ENCODE measurements at places on chromosomes 12 and 14.
A peak's percentile ranks its signal among the peaks of the same experiment; 100 is the strongest.

- DNase-seq = no peak
These were observed 257.6 kb downstream of the EGLN3 start for GRCh38 chr14:33693237-33693636.

DNA sequence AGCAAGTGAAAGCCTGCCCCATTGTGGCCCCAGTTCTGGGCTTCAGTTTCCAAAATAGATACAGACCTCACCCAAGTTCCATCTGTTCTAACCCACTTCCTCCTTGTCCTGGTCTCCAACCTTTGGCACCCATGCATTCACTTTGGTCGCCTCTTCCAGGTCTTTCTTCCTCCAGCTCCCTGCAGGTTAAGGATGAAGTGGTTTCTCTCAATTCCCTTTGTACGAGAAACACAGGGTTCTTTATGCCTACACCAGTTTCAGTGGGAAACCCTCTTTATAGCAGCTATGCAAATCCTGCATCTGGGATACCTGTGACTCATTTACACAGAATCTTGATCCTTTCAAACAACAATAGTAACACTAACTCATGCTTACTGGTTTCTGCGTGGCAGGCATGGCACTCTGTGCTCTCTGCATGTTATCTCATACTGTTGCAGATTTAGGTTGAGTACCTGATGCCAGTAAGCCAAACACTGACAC, 110.6 kb upstream of the AMIGO2 start:
- no peak for DNase-seq

GRCh38 chr12:64497484-64497883, 45.6 kb downstream of the TBK1 start:
- no peak for DNase-seq

DNA sequence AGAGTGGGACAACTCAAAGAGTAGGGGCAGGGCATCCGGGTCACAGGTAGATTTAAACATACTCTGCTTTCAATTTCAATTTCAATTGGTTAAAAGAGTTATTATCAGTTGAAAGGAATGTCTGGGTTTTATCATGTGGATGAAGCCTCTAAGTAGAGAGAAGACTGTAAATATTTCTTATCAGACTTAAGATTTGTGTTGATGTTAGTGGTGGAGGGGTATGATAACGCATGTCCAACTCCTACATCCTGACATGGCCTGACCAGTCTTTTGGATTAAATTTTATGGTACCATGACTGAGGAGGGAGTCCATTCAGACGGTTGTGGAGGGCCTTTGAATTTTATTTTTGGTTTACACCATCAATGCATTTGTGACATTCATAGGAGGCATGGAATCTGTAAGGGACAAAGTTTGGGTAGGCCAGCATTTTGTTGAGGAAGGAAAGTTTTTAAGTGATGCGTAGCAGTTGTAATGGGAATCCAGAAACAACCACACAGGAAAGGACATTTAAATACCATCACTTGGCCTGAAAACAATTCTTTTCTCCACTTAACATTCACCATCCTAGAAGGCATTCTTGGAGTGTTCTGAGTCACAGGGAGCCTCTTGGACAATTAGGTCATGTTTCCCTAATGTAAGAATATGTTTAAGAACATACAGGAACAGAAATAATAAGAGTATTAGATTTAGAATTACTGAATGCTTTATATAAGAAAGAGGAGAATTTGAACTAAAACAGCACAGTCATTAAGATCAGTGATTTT, 371.9 kb downstream of the ATP23 start:
- DNase-seq = no peak

DNA sequence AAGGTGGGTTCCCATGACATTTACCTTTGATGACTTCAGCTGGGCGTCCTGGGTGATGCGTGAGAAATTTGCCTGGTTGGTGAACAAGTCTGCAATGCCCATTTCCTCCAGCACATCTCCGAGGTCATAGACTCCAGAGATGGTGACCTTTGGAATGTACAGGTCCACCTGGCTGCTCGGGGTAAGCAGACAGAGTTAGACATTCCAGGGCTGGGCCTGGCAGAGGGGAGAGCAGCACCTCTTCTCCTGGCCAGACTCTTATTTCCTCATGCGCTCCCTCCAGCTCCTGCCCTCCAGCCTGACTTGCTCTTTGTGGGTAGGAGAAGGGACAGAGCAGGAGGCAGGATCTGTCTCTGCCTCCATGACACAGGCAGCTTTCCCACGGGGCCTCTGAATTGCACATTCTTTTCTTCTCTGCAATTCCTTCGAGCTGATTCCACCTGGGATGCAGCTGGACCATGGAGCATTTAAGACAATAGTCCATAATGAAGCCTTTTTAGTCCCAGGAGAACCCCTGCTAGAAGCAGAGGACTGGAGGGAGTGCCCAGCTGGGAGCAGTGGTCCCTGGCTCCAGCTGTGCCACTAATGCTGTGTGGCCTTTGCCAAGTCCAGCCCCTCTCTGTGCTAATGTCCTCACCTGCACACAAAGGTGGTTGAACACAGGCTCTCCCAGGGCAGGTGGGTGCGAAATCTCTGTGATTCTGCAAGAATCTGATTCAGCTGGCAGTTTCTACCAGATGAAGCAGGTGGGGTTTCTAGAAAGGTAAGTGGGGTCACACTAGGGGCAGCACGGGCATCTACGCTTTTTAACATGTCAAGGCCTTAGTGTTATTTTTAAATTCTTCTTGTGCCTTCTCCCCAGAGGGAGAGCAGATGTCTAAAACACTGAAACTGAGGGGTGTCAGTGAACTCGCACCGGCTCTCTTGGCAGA, 13.2 kb upstream of the SERPINA10 start:
- DNase-seq = no peak

GRCh38 chr12:26643532-26644315, 189.3 kb downstream of the ITPR2 start:
- DNase-seq = no peak

GRCh38 chr12:88153959-88154358, 11.9 kb downstream of the TMTC3 start:
- no peak for DNase-seq

GRCh38 chr12:107359382-107359781, 266.0 kb upstream of the CRY1 start:
- no peak for DNase-seq

DNA sequence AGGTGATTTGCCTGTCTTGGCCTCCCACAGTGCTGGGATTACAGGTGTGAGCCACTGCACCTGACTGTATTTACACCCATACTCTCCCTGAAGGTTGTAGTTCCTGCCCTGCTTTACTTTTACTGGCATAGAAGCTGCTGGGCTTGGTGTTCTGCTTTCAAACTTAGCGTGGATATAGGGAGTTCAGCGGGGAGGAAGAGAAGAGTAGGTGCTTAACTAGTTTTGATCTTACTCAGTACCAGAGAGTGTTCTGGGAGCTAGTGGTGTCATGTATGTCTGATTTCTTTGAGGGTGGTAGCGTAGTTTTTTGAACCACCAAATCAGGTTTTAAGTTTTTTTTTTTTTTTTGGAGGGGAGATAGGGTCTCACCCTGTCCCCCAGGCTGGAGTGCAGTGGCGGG, 13.8 kb downstream of the RCOR1 start:
- no peak for DNase-seq

GRCh38 chr12:97112136-97112535, 205.1 kb downstream of the NEDD1 start:
- no peak for DNase-seq

DNA sequence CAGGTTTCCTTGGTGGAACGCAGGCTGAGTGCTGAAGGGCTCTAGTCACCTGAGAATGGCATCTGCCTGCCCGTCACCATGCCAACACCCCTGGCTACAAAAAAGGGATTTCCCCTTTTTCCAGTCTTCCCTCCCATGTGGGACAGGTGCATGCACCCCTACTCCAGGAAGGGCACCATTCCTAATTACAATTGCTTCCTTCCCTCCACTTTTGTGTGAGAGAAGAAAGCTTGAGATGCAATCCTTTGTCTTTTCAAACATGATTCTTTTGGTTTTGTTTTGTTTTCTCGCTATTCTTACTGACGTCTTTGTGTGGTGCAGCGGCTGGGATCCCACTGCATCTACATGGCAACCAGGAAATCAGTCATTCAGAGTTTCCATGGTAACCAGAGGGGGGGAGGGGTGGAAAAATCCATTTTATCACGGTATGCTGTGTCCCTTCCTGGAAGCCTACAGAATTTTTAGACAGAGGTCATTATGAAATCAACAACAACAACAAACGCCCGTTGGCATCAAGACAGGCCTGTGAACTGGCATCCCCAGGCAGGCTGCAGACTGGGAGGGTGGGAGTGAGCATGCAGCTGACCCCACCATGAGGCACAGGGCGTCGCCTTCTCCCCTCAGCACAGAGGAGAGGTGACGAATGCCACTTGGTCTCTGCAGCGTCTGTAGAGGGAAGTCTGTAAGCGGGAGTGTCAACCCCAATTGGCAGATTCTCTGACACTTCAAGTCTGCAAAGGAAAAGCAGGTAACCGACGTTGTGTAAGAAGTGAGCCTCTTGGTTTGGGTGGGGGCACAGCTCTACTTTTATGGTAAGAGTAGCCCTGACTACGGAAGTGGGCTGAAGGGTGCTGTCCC, 13.6 kb upstream of the GNG2 start:
- peak; percentile 50 for DNase-seq

DNA sequence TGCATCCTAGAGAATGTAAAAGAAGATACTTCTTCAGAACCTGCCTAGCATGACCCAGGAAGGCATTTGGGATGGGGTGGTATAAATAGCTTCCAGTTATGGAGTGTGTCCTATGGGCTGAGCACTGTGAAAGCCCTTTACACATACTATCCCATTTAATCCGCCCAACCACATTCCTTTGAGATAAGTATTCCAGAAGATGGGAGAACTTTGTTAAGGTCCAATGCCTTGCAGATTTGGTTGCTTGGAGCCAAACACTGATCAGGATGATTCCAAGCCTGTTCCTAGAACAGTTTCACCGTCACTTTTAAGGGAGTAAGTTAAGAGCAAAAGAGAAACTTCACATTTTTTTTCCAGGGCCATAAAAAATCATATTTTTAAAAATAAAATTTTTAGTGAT, 82.5 kb upstream of the CLMN start:
- no peak for DNase-seq

- no peak for DNase-seq
These were observed 35.8 kb downstream of the RAP1B start for GRCh38 chr12:68646484-68646883.

- DNase-seq = no peak
These were observed 317.6 kb downstream of the ACSS3 start for GRCh38 chr12:81395431-81395830.

DNA sequence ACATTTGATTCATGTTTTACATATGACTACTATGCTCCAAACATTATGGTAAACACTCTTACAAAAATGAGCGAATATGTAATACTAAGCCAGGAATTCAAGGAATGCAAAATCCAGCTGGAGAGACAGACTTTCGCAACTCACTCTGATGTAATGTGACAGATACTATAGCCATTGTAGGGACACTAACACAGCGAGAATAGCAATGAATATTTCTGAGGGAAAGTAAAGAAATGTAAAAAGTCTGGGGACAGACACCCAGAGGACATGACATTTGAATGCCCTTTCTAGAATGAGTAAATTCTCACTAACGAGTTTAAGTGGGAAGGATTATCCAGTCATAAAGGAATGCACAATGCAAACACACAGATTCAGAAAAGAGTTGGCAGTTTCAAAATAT, 121.9 kb downstream of the PIK3C2G start:
- no peak for DNase-seq

DNA sequence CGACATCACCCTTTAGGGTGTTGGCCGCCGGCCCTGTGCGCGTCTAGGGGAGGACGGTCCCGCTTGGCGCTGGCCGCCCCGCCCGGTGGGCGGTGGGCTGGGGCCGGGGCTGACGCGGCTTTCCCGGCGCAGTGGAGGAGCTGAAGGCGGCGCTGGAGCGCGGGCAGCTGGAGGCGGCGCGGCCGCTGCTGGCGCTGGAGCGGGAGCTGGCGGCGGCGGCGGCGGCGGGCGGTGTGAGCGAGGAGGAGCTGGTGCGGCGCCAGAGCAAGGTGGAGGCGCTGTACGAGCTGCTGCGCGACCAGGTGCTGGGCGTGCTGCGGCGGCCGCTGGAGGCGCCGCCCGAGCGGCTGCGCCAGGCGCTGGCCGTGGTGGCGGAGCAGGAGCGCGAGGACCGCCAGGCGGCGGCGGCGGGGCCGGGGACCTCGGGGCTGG, 3.6 kb downstream of the TNFAIP2 start:
- DNase-seq = no peak

DNA sequence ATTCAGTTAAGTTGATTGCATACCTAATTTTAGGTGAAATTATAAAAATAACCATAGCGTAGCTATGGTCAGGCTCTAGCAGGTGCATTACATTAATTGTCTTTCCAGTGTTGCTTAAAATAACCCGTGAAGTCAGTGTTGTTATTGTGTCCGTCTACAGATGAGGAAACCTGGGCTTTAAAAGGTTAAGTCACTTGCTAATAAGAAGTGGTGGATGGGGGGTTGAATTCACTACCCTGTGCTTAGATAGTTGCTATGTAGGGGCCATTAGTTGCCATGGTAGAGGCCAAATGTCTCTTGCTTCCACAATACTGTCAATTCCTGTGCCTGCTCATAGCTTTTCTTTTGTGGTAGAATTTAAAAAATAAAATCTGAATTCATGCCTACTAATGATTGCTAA, 174.8 kb downstream of the PELI2 start:
- DNase-seq = no peak

DNA sequence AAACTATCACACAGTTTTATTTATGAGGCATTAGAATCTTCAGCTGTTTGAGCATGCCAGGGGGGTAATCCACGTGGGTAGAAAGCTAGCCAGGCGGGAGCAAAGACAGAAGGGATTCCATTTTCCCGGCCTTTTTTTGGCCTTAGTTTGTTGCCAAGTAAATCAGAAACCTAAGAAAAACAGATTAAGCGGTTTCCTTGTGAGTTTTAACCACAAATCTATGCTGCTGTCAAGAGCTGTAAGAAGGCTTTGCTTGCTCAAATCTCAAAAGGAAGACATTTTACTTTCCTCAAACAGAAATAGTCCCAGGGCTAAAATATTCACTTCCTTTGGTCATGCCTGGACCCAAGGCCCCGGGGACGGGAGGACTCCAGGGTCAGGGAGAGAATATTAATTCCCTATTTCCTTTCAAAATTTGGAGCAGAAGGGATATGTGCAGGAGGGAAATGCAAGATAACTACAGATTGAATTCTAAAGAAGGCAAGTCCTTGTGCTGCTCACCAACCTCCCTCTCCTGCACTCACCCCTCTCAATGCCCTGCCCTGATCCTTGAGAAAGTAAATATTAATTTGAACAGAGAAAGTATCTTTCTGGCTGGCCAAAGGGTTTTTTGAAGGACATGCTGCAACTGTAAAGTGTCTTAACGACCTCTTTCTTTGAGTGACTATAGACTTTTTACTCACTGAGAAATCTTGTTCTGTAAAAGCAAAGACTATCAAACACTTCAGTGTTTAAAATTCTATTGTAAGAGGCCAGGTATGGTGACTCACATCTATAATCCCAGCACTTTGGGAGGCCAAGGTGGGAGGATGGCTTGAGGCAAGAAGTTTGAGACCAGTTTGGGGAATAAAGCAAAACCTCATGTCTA, 75.7 kb downstream of the HSD17B6 start:
- DNase-seq = no peak

All from GM19239 (cell line).